CD8-positive, alpha-beta memory T cell (primary cell): ENCODE measurements at places on chromosomes 11 and 22. TPM values are rescaled to one million over a fixed set of nuclear protein-coding genes. Genes with fewer than 3 reads are reported as not detected.

- DNase-seq, result no peak
Measured at GRCh38 chr22:33883561-33883960, 36.7 kb downstream of the LARGE1 start.

- no peak for DNase-seq
Measured at GRCh38 chr11:133832096-133832990, 13.0 kb downstream of the SPATA19 start.

- no peak for DNase-seq
Measured at GRCh38 chr11:126830216-126830806, 170.3 kb downstream of the KIRREL3 start.

The ABCG4 gene
- 0.18 TPM for total RNA-seq

DNA sequence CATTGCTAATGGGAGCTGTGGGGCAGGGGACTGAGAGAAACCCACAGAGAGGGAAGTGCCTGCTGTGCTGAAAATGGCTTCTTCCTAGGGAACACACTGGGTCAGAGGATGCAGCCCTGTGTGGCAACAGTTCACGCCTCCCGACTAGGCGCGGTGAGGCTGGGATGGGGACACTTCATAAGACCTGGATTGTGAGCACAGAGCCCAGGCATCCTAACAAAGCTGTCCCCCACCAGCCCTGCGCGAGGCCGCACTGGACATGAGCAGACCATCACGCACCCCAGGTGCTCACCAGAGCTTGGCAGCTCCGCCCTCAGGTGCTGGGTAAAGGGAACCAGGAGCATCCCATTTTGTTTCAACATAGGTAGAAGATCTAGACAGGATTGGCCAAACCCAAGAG lies 1.8 kb upstream of the KRTAP5-4 start:
- DNase-seq, result no peak
